ENCODE measurements at places on chromosomes 16 and 17. TPM values are rescaled to one million over a fixed set of nuclear protein-coding genes. Genes with fewer than 3 reads are reported as not detected.

- peak; percentile 77 for DNase-seq
- H3K27ac ChIP-seq, result no peak overlapping the region
Observed at GRCh38 chr17:49227436-49228261, 2.9 kb downstream of the PHOSPHO1 start.

DNA sequence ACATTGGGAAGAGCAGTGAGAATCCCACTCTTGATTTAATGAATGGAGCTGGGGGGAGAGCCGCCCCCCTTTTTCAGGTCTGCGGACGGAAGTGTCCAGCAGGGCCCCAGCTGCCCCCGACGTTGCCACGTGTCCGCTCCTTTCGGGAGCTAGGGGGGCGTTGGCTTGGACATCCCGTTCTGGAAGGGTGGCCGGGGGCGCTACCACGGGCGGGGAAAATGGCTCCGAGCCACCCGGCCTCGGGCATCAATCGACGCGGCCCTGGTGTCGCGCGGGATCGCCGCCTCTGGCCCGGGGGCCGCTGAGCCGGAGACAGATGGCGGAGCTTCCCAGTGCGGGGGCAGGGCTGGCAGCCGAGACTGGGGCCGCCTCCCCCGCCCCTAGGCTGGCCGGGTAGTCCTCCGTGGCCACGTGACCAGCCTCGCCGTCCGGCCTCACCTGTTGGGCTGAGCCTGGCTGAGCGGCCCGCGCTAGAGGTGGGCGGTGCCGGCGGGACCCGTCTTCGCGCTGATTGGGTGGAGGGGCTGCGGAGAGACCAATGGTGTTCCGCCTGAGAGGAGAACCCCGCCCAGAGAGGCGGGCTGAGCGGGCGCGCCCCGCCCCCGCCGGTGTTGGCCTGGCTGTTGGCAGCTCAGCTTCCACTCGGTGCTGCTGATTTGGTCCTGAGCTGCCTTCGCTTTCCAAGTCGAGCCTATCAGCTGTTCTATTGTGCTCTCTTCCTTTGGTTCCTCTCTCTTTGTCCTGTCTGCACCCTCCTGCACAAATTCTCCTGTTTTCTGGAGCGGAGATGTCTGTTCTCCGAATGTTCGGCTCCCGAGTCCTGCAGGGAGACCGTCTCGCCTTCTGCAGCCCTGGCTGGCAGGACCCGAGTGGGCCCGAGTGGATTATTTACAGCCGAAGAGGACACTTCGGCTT is 8.3 kb downstream of the HS3ST3B1 start:
- peak overlapping the region; percentile 88 for H3K4me3 ChIP-seq
- H3K27ac ChIP-seq, result peak overlapping the region; percentile 84
- DNase-seq, result peak; percentile 88
- peaks cover 33% of the 10 kb centered on the region for H3K4me1 ChIP-seq

DNA sequence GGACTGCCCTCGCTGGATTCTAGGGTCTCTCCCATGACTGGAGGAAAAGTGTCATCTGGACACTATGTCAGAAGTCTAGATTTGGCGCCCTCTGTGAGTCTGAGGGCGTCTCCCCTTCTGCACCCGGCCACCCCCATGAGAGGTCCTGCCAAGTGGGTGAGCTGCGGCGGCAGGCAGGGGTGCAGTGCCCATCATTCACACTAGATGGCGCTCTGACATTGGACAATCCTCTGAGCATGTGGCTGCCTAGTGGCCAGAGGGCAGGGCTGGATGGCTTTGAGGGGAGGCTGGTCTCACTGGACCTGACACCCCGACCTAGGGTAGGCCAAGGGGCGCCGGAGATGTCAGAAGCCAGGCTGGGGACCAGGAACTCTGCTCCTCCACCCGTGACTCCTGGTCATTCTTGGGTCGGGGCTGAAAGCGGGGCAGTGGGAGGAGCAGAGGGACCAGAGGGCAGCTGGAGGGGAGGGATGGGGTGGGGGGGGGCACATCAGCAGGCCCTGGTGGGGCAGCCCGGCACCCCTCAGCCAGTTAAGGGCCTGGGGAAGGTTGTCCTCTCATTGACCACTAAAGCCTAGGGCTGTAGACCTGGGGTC is 28.0 kb downstream of the MRM1 start:
- no peaks in the 10 kb centered on the region for H3K36me3 ChIP-seq
- peak; percentile 52 for DNase-seq
- peaks cover 24% of the 10 kb centered on the region for H3K4me1 ChIP-seq
- no peak overlapping the region for H3K27ac ChIP-seq

GRCh38 chr16:28902909-28903308 is 22.1 kb downstream of the RABEP2 start:
- H3K4me1 ChIP-seq, result no peaks in the 10 kb centered on the region
- no peak overlapping the region for H3K27ac ChIP-seq
- no peak for DNase-seq
- no peak overlapping the region for H3K4me3 ChIP-seq

DNA sequence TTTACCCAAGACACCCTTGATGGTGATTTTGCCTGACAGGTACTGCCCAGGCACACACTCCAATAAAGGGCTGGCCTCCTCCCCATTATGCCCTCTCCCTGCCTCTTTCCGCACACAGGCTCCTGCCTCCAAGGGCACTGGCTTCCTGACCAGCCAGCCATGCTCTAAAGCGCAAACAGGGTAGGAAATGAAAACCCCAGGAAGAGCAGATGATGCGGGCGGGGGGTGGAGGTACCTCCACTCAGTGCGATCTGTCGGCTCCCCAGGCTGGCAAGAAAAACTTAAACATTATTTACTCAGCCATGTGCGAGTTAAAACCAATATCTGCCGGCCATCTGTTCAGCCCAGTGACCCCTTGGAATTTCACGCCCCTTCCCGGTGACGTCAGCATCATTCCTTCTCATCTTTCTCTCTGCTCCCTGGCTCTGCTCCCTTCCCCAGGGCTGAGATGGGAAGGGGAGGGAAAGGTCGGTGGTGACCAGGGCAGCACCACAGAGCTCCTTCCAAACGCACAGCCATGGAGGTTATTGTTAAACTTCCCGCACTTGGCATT is 262.5 kb downstream of the CBLN1 start:
- no peak overlapping the region for H3K27ac ChIP-seq
- DNase-seq, result no peak
- H3K36me3 ChIP-seq, result no peaks in the 10 kb centered on the region
- H3K4me3 ChIP-seq, result no peak overlapping the region
- H3K4me1 ChIP-seq, result peaks cover 12% of the 10 kb centered on the region
- peaks cover 46% of the 10 kb centered on the region for H3K27me3 ChIP-seq

DNA sequence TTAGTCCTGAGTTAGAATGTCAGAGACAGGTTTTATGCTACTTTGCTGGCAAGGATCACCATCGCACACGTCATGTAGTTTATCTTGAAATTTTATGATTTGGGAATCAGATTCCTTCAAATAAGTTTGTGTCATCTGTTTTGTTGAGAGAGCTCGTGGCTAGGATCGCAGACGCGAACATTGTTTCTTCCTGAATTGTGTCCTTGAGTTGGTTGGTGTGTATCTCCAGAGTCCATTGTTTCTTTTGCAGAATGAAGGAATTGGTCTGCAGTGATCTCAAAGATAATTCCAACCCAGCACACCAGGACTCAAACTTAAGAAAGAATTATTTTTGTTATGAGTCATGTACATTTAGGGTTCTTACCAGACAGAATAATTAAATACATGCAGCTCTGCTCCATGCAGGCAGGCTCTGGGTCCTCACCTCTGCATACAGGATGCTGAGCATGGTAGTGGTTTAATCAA is 51.6 kb downstream of the PRKCA start:
- peaks cover 17% of the 10 kb centered on the region for H3K4me1 ChIP-seq
- no peak overlapping the region for H3K27ac ChIP-seq
- no peak for DNase-seq
- no peaks in the 10 kb centered on the region for H3K36me3 ChIP-seq

- no peaks in the 10 kb centered on the region for H3K4me1 ChIP-seq
- H3K4me3 ChIP-seq, result no peak overlapping the region
- no peaks in the 10 kb centered on the region for H3K36me3 ChIP-seq
- H3K27me3 ChIP-seq, result peaks cover 92% of the 10 kb centered on the region
- H3K27ac ChIP-seq, result no peak overlapping the region
Observed at GRCh38 chr17:8960325-8961140, 5.0 kb downstream of the PIK3R5 start.

- peaks cover 33% of the 10 kb centered on the region for H3K27me3 ChIP-seq
- no peak overlapping the region for H3K27ac ChIP-seq
- no peak for DNase-seq
Observed at GRCh38 chr16:85988723-85989313, 89.9 kb downstream of the IRF8 start.

DNA sequence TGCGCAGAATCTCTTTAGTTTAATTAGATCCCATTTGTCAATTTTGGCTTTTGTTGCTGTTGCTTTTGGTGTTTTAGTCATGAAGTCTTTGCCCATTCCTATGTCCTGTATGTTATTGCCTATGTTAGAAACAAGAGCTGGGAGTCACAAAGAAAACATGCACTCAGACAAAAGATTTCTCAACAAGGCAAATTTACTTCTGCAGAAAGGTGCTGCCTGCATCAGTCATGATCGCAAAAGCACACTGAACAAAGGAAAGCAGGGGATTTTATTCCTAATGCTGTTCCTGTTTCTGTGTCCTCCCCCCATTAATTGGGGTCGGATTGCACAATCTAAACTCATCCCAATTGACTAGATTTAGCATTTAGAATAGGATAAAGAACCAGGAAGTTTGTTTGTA is 55.9 kb downstream of the ATF7IP2 start:
- no peak for DNase-seq
- H3K27me3 ChIP-seq, result no peaks in the 10 kb centered on the region
- H3K4me1 ChIP-seq, result no peaks in the 10 kb centered on the region
- H3K4me3 ChIP-seq, result no peak overlapping the region
- no peak overlapping the region for H3K27ac ChIP-seq

GRCh38 chr17:80591788-80592187 is 47.1 kb downstream of the RPTOR start:
- H3K27ac ChIP-seq, result no peak overlapping the region
- H3K27me3 ChIP-seq, result no peaks in the 10 kb centered on the region
- H3K4me3 ChIP-seq, result no peak overlapping the region
- DNase-seq, result no peak
- H3K4me1 ChIP-seq, result no peaks in the 10 kb centered on the region
- no peaks in the 10 kb centered on the region for H3K36me3 ChIP-seq

DNA sequence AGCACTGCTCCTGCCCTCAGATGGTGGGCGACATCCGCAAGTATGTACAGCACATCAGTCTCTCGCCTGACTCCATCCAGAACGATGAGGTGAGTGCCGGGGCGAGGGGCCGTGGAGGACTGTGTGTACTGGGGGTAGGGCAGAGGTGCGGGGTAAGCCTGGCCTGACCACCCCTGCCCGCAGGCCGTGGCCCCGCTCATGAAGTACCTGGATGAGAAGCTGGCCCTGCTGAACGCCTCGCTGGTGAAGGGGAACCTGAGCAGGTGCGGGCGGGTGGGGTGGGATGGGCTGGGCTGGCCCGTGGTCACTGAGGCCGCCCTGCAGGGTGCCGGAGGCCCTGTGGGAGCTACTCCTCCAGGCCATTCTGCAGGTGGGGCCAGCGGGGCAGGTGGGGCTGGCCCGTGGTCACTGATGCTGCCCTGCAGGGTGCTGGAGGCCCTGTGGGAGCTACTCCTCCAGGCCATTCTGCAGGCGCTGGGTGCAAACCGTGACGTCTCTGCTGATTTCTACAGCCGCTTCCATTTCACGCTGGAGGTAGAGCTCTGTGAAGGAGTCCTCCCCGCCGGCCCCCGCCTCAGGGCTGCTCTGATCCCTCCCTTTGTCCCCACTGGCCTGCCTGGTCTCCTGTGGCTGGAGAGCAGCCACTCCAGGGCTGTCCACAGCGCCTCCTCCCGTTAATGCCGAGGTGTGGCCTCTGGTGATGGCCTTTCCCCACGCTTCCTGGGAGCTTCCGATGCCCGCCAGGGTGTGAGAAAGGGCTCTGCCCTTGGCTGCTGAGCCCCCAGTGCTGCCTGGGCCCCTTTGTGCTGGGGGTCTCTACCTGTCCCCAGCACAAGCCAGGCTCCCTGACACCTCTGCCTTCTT is 5.0 kb downstream of the TSR3 start:
- H3K4me1 ChIP-seq, result peaks cover 9% of the 10 kb centered on the region
- H3K4me3 ChIP-seq, result no peak overlapping the region
- DNase-seq, result no peak
- peaks cover 29% of the 10 kb centered on the region for H3K27me3 ChIP-seq
- no peaks in the 10 kb centered on the region for H3K36me3 ChIP-seq

DNA sequence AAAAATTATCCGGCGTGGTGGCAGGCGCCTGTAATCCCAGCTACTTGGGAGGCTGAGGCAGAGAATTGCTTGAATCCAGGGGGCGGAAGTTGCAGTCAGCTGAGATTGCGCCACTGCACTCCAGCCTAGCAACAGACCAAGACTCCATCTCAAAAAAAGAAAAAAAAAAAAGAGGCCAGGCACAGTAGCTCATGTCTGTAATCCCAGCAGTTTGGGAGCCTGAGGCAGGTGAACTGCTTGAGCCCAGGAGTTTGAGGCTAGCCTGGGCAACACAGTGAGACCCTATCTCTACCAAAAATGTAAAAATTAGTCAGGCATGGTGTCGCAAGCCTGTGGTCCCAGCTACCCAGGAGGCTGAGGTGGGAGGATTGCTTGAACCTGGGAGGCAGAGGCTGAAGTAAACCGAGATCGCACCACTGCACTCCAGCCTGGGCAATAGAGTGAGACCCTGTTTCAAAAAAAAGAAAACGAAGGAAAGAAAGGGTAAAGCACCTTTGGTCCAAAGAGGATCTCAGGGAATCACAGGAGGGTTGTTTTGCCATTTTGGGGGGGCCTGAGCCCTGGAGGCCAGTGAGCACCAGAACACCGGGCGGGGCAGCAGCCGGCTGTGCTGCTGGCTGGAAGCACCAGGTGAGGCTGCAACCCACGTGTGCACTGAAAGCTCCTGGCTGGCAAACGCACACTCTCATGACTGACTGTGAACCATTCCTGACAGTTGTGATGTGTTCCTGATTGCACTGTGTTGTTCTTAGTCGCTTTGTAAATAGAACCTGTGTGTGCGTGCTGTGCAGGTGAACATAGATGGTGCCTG is 18.4 kb downstream of the HS3ST6 start:
- no peak overlapping the region for H3K4me3 ChIP-seq
- no peaks in the 10 kb centered on the region for H3K36me3 ChIP-seq
- no peak overlapping the region for H3K27ac ChIP-seq
- H3K4me1 ChIP-seq, result no peaks in the 10 kb centered on the region
- no peak for DNase-seq

GRCh38 chr16:54062361-54063278 is 224.0 kb downstream of the IRX3 start:
- no peaks in the 10 kb centered on the region for H3K27me3 ChIP-seq
- peaks cover 64% of the 10 kb centered on the region for H3K4me1 ChIP-seq

The CLEC19A gene
- total RNA-seq, result not detected

The AANAT gene
- total RNA-seq, result not detected

The KNOP1 gene
- 46.5 TPM for total RNA-seq

The GFOD2 gene
- total RNA-seq, result 26.1 TPM

The HAS3 gene
- 0.86 TPM for total RNA-seq

The LGALS9 gene
- total RNA-seq, result 4.8 TPM

The FOXN1 gene
- 0.34 TPM for total RNA-seq
